ENCODE measurements at places on chromosomes 5 and 9. TPM values are rescaled to one million over a fixed set of nuclear protein-coding genes. Genes with fewer than 3 reads are reported as not detected.

TERT gene
- total RNA-seq = not detected

DOCK8 gene
- 3.2 TPM for total RNA-seq

TMEM174 gene
- total RNA-seq = not detected

TLX3 gene
- total RNA-seq = not detected

TEK gene
- 89.3 TPM for total RNA-seq

FAM153A gene
- not detected for total RNA-seq

SPATA31C1 gene
- total RNA-seq = not detected

STOM gene
- total RNA-seq = 319 TPM

EIF4E1B gene
- not detected for total RNA-seq

SH3RF2 gene
- total RNA-seq = 0.67 TPM

JAKMIP2 gene
- not detected for total RNA-seq

Measured in vein endothelial cell (primary cell).